Gastrocnemius medialis (tissue), 4 donors: ENCODE measurements at places on chromosomes 7 and 10. TPM values are rescaled to one million over a fixed set of nuclear protein-coding genes. Genes with fewer than 3 reads are reported as not detected.

DNA sequence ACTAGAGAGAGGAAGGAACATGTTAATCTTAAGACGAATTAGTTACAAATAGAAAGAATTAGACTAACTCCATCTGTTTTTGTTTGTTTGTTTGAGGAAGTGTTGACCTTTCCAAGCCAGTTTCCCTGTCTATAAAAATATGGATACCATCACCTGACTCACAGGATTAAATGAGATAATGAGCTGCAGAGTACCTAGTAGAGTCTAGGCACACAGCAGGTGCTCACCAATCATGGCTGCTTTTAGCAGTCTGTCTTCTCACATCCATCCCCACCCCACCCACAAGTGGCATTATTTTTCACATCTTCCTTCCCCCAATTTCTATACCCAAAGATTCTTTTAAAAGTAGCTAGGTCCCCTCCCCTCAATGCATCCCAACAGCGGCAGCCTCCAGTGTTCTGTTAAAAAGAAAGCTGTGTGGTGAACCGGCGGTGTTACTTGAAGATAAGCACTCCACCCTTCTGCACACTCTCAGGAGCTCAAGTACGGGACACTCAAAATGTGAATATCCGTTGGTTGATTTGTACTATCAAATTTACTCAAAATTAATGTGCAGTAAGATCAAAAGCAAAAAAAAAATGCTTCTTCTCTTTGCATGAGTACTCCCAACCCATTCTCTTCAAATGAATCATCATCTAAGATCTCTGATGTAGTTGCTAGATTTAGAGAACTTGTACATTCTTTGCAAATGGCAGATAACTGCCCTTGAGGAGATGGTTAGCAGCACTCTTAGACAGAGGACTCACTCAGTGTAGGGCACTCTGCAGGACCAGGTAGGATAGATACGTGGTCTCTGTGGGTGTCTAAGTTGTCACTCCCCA is 145.4 kb upstream of the ASAH2 start:
- no peak for DNase-seq

GRCh38 chr7:17939211-17939605 is 1.1 kb downstream of the SNX13 start:
- DNase-seq, result no peak

KLF14 gene
- total RNA-seq, result 0.41 TPM

GRCh38 chr7:25235471-25235870 is 7.2 kb upstream of the NPVF start:
- DNase-seq, result no peak

DNA sequence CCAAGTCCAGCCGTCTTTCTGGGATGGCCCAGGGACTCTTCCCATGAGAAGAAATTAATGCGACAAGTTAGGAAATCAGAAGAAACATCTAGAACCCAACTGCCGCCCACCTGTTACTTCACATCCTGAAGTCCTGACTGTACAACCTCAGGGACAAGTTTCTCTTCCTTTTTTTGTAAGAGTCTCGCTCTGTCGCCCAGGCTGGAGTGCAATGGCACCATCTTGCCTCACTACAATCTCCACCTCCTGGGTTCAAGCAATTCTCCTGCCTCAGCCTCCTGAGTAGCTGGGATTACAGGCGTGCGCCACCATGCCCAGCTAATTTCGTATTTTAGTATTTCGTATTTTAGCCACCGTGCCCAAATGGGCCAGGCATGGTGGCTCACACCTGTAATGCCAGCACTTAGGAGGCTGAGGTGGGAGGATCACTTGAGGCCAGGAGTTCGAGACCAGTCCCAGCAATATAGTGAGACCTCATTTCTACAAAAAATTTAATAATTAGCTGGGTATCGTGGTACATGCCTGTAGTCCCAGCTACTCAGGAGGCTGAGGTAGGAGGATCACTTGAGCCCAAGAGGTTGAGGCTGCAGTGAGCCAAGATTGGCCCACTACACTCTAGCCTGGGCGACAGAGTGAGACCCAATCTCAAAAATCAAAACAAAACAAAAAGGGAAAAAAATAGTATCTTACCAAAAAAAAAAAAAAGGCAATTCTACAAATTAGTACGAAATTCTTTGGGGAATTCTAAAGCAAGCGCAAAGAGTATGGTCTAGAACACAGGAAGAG is 20.8 kb downstream of the LAT2 start:
- DNase-seq, result no peak

GRCh38 chr7:142460402-142461117 is 202.7 kb upstream of the PRSS58 start:
- DNase-seq, result no peak

ADCY1 gene
- 1.8 TPM for total RNA-seq

POM121L12 gene
- total RNA-seq, result not detected

- no peak for DNase-seq
Observed at GRCh38 chr10:49527061-49527460, 11.9 kb downstream of the ERCC6 start.

DNA sequence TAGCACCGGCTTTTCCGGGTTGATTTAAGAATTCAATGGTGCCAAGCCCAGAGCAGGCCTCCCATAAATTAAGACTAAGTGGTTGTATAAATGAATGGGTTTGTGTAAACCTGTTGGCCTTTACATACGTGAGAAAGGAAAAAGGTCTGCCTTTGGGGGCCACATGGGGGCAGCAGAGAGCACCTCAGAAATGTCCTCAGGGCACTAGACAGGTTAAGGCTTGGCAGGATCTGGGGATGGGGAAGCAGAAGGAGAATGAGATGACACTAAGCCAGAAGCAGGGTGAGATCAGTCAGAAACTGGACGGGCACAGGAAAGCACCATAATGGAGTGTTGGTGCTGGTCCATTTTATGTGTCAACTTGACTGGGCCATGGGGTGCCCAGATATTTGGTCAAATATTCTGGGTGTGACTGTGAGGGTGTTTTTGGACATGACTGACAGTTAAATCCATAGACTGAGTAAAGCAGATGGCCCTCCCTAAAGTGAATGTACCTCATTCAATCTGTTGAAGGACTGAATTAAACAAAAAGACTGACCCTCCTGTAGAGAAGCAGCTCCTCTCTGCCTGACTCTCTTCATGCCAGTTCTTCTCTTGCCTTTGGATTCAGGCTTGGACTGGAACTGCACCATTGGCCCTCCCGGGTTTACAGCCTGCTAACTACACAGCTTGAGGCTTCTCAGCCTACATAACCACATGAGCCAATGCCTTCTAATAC is 58.9 kb downstream of the FRMPD2 start:
- DNase-seq, result no peak
